Activated CD4-positive, alpha-beta T cell treated with anti-CD3 and anti-CD28 coated beads for 1 hour (primary cell): ENCODE measurements at places on chromosomes 12 and 14.

DNA sequence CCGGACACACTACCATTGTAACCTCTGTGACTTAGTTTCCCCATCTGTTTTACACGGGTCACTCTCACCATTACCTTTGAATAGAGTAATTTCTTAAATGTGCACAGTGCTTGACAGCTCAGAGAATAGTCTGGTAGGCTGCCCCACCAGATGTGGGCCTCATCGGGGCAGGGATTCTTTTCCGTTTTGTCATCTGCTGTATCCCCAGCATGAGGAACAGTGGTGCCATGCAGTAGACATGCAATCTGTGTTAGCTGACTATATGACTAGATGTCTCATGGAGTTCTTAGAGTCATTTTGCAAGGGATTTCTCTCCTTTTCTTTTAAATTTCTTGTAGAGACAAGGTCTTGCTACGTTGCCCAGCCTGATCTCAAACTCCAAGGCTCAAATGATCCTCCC, 44.9 kb upstream of the PLEKHG3 start:
- no peak for DNase-seq

- no peak for DNase-seq
Observed at GRCh38 chr14:102056694-102057442, 30.0 kb downstream of the HSP90AA1 start.

- DNase-seq, result no peak
Observed at GRCh38 chr12:123441523-123442164, 5.2 kb upstream of the RILPL2 start.

- DNase-seq, result no peak
Observed at GRCh38 chr14:26872515-26873361, 274.9 kb upstream of the NOVA1 start.

- DNase-seq, result no peak
Observed at GRCh38 chr14:103279142-103280025, 54.7 kb upstream of the EIF5 start.

GRCh38 chr14:24057271-24057670, 5.5 kb downstream of the CARMIL3 start:
- DNase-seq, result no peak

- no peak for DNase-seq
Observed at GRCh38 chr14:65373671-65374039, 38.9 kb upstream of the FUT8 start.

DNA sequence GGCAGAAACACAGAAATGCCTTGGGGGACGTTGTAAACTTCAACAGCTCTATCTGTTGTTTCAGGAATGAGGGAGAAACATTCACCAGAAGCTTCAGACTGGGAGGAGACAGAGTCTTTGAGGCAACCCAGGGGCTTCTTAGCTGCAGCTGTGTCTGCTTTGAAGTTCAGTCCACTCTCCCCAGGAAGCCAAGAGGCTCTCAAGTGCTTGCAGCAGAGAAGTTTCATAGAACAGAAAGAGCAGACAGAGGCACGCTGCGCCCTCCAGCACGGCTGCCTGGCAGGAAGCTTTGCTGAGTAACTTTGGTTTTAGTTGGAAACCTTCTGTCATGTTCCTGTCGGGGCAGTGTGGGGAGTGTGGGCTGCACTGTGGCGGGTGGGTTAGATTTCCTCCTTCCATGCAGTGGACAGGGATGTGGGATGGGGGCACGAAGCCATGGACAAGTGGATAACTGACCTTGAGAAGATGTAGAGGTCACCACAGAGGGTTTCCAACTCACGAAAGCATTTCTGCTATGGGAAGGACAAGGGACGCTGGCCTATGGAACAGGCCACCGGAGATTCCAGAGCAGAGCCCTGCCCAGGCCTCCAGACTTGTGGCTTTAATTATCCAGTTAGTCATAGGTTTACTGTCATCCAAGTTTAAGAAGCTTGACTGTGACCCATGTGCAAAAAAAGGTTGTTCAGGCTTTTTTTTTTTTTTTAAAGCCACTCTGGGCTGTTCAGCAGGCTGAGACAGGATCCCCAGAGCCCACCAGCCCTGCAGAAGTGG, 107.7 kb downstream of the ARF6 start:
- DNase-seq, result peak; percentile 68
